ENCODE measurements at places on chromosomes 12 and 14.

DNA sequence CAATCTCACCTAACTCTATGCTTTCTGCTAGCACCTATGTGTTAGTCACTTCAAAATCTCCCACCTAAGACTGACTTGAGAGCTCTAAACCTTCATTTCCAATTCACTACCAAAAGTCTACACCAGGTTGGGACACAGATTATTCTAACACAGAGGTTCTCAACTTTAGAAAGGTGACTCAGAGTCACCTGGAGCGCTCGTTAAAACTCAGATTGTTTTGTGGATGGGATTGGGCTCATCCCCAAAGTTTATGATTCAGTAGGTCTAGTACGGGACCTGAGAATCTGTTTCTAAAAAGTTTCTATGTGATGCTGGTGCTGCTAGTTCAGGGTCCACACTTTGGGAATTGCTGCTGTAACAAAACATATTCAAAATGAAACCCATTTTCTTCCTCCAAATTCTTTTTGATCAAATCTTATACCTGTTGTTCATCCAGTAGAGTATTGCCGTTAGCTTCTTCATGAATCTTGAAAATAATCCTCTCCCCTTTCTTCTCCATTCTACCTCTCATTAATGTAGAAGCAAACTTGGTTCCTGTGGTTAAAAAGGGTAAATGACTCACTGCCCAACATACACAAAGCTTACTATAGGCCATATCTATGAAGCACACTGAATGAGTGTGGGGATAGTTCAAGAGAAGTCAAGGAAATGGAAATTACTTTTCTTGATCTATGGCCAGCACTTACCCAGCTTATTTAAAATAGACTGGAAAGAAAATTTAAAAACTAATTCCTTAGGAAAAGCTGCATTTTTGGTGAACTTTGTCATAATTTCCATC lies 206.7 kb downstream of the KIF21A start:
- DNase-seq: no peak

DNA sequence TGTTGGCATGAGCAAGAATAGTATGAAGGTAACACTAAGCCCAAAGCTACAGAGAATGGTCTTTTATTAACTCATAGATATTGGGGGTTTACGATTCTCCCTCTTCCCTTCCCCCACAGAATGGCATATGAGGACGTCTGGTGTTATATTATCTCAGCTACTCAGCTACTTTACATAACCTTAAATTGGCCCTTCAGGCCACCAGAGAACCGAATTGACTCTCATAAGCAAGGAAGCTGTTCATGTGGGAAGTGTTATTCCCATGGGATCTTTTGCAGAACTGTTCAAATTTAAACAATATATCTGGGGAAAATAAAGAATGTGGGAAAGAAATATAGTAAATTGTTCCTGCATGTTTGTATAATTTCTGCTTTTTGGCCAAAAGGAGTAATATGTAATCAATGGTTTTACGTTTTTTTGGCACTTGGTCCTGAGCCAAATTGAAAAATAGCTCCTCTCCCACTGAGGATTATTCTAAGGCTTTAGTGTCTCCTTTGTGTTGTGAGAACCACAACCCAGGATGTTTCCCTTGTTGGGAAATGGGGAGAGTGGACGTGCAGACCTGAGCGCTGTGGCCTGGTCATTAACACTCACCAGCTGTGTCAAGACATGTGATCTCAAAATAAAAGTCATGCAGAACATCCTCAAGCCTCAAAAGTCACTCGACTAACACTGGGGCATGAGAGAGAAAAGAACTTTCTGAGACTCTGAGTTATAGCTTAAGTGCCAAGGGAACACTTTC lies 31.8 kb upstream of the CMAS start:
- DNase-seq: no peak

- no peak for DNase-seq
Measured at GRCh38 chr14:61638595-61639387, 56.5 kb upstream of the HIF1A start.

GRCh38 chr12:68224613-68225285 lies 861 bp downstream of the IL26 start:
- no peak for DNase-seq

- no peak for DNase-seq
Measured at GRCh38 chr14:24441904-24442239, 704 bp downstream of the SDR39U1 start.

Data from GM12865 (cell line).